ENCODE measurements at places on chromosomes 12 and 14.

- no peak for DNase-seq
Observed at GRCh38 chr14:100664841-100665510, 61.7 kb upstream of the DLK1 start.

GRCh38 chr12:23025372-23026016, 400.5 kb downstream of the ETNK1 start:
- no peak for DNase-seq

- DNase-seq: no peak
Observed at GRCh38 chr14:46368275-46368674, 283.3 kb downstream of the RPL10L start.

GRCh38 chr12:46299851-46300250, 31.0 kb upstream of the SLC38A1 start:
- peak; percentile 18 for DNase-seq

- DNase-seq: no peak
Observed at GRCh38 chr14:72599579-72600470, 294.1 kb downstream of the DPF3 start.

GRCh38 chr14:34368971-34369647, 92.9 kb downstream of the SPTSSA start:
- DNase-seq: no peak

DNA sequence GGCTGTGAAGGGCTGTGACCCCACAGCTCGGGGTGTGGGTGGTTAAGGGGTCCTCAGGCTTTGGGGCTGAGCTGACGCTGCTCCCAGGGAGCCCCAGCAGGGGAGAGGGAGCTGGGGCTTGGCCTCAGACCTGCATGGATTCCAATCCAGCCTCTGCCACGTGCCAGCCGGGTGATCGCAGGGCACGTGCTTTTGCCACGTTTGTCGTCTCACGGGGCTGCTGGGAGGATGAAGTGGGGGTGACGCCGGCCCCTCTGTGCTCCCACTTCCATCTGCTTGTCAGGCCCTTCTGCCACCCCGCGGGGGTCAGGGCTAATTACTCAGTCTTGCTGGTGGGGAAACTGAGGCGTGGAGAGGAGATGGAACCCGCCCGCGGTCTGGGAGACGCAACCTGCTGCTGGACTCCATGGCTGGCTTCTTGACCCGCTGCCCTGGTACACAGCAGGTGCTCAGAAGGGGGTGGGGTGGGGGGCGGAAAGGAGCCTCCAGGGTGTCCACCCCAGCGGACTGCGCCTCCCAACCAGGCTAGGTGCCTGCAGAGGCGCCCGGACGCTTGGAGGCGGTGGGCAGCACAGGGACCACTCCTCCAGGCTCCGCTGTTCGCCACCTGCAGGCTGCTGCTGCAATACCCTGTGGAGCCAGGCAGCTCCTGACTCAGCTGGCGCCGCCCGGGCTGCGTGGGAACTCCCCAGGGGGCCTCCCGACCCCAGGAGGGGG, 36.4 kb upstream of the PRIMA1 start:
- no peak for DNase-seq

DNA sequence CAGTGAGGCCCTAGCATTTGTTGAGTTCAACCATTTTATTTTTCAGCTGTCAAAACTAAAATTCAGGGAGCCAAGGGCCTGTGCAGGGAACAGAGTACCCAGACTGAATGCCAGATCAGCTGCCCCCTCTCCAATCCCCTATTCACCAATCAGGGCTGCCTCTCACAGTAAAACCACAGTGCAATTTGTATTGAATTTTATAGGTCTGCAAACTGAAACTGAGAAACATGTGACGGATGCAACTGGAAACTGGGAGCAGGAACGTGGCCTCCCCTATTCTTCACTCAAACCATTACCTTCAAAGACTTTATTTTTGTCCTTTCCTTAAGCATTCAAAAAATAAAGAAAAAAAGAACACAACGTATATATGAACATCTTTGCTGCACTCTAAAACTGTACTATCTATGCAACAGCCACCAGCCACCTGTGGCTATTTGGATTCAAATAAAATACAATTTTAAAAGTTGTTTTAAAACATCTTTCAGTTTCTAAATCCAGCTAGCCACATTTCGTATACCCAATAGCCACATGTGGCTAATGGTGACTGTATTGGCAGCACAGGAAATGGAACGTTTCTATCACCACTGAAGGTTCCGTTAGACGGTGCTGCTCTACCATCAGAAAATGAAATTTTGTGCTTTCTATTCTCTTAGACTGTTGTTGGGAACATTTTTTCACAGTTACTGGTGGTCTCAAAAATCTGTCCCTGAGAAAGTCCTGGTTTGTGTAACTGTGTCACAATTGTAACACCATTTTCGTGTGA, 371.3 kb upstream of the FAR2 start:
- no peak for DNase-seq

DNA sequence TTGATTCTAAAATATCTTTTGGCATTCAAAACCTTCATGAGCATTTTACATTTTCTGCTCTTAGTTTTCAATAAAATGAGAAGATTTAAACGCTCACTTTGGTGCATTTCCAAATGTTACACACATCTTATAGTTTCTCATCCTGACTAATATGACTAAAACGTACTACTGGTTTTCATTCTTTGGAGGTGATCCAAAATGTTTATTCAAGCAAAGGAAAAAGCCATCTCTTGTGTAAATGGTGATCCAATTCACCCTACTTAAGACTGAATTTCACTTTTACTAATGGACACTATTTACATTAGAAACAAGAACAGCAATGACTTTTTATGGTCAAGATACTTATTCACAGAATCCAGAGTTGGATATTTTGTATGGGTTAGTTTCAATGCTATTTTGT, 86.6 kb downstream of the KITLG start:
- peak; percentile 40 for DNase-seq

GRCh38 chr14:67514650-67515385, 18.3 kb upstream of the PLEKHH1 start:
- DNase-seq: peak; percentile 71

DNA sequence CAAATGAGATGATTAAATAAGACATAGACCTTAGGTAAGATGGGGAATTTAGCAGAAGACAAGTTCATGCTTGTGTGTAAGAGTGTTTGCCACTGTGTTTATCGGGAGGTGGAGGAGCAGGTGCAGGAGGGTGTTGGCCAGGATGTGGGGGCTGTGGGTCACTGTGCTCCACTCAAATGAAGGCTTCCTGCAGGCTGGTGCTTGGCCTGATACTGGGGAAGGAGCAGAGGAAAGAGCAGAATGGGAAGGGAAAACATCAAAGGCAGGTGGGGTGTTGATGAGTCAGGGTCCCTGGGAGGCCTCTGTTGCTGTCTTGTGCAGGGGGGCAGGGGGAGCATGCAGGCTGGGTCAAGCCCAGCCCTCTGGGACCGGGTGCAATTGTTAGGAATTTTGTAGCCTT, 126.5 kb downstream of the TSPAN9 start:
- no peak for DNase-seq

DNA sequence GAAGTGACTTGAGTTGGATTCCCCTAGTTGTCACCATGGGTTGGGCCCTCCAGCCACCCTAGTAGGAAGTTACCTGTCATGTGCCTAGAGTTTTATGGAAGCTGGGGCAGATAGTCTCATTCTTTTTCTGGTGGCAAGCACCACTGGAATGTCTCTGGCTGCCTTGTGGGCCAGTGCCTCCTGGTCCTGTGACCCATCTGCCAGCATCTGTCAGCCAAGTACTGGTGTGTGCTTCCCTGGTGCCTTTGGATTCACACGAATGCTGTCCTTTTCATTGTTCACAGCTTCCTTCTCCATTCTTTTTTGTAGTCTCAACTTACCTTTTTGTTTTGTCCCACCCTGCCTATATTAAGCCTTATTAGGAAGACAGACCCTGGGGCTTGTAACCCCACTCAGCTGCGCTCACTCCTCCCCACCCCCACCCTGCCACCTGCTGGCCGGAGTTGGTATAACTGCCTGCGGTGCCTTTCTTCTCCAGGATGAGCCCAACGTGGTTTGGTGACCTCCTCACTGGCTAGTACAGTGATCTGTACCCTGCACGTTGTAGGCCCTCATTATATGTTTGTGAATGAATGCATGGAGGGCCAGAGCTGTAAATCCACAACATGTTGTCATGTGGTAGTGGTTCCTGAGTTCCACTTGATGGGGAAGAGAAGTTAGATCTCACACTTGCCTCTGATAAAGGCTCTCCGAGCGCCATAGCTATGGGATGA, 125.7 kb downstream of the TSPAN9 start:
- peak; percentile 80 for DNase-seq

DNA sequence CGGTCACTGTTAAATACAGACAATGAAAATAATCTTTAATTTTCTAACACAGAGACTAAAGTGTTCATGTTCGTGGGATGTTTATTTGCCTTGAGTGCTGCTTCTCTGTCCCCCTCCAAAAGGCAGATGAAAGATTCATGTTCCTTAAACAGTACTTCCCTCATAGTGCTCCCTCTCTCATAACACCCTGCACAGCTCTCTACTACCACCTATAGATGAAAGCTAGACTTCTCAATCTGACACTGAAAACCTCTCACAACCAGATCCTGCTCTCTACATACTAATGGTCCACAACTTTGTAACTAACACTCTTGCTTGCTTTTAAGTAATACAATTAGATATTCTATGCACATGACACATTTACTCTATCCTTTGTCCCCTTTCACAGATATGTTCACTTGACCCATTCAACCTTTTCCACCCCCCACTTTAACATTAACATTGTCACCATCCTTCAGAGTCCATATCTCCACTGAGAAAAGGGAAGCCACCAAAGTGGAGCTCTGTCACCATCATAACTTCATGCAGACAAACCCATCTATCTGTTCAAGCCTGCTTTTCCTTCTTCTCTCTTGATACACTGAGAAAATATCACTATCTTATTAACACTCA, 266.4 kb upstream of the USP15 start:
- DNase-seq: peak; percentile 15

DNA sequence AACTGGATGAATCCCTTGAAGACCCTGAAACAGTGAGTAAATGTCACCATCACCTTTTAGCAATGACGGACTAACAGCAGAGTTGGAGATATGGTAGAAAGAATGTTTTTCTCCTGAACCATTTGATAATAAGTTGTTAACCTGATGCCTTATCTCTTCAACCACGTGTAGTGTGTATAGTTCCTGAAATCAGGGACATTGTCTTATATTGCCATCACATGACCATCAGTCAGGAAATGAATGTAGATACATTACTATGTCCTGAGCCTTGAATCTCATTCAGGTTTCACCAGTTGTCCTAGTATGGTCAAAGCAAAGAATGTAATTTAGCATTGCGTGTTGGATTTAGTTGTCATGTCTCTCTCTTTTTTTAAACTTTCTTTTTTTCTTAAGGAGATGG, 15.7 kb downstream of the ATP6V0A2 start:
- no peak for DNase-seq

- DNase-seq: no peak
Observed at GRCh38 chr14:56195704-56196103, 77.5 kb downstream of the PELI2 start.

DNA sequence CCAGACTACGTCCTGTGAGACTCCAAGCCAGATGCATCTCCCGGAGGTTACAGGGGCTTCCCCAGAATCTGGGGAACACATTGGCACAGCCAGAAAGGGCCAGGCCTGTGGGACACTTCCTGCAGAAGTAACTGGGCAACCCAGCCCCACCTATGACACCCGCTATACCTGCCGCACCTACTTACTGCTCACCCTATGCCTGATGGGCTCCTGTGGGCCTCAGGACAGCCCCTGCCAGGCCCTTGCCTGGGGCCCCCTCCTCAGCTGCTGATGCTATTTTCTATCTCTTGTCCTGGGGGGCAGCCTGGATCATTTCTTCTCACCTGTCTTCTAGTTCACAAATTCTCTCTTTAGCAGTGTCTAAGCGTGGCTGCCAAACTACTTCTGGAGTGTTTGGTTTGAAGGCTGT, 28.7 kb downstream of the JAG2 start:
- DNase-seq: no peak

DNA sequence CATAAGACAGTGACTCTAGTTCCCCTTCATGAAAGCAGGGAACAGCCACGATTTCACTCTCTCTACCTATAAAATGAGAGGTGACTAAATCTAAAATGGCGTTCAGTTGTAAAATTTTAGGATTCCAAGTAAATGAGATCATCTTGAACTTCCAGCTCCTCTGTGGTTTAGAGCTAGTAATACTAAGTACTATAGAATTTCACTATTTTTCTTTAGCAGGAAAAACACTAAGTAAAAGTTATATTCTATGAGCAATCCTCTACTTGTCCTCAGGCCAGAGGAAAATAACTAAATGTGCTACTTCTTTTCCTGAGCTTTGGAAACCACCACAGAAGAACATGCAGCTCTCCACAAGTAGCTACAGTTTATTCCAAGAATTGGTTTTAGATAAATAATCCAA, 55.6 kb downstream of the NIN start:
- DNase-seq: no peak

- DNase-seq: no peak
Observed at GRCh38 chr12:28859551-28859950, 289.5 kb upstream of the FAR2 start.

DNA sequence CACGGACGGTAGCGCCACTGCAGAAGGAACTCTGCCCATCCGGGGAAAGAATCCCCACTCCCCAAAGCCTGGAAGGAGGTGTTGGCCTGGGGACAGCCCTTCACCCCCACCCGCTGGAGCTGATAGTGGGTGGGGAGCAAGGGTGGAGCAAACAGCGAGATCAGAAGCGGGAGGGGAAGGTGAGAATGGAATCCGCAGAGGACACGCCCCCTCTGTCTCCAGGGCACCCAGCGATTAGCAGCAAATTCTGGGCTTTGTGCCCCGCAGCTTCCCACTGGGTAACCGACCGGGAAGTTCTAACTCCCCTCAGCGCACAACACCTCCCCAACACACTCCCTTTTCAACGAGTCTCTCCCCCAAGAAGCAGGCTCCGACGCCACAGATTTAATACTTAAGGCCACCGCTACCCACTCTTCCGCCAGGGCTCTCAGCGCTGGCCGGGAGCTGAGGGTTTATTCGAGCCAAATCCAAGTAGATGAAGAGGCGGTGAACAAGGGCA, 1.4 kb downstream of the SLC25A29 start:
- DNase-seq: peak; percentile 56

DNA sequence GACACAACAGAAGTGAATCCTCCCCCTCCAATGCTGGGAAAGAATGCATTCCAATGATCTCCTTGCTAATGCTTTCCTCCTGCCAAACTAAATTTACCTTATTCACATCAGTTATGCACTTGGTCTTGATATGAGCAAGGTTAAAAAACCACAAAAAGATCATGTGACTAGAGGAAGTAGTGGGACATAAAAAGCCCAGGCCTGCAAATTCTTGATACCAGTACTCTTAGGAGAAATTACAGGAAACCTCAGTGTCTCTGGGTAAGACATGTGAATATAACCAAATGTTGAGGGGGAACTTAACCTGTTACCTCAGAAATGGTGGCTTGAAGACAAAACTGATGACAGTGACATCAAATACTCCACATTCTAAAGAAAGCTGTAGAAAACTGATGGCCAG, 427.1 kb downstream of the RPS29 start:
- no peak for DNase-seq

GRCh38 chr12:87136330-87136976, 880.3 kb upstream of the MGAT4C start:
- no peak for DNase-seq

- DNase-seq: no peak
Observed at GRCh38 chr12:105325117-105325516, 5.4 kb upstream of the C12orf75 start.

- DNase-seq: no peak
Observed at GRCh38 chr14:38964630-38965029, 138.4 kb downstream of the SEC23A start.
